ENCODE measurements at places on chromosomes 7 and 10.

DNA sequence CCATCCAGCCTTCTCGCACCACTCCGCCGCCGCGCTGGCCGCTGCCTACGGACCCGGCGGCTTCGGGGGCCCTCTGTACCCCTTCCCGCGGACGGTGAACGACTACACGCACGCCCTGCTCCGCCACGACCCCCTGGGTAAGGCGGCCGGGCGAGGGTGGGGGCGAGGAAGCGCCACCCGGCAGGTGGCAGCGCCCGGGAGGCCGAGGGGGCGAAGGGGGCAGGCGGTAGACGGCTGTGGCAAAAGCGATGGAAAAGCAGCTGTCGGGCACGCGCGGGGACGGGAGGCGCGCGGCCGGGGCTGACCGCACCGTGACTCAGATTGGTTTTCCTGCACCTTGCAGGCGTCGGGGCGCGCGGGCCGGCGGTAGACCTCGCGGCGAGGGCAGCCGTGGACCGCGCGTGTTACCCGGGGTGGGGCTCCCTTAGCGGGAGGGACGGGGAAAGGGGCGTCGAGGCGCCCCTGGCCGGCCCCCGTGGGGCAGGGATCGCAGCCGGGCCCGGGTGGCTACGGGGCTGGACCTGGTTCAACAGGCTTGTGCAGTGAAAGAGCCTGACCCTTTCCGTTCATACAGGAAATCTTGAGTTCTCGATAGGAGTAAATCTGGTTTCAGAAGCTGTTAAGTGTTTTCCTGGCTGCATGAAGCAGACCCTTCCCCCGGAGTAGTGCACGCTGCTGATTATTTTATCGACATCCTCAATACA is 608 bp downstream of the HHEX start:
- peak; percentile 27 for DNase-seq

GRCh38 chr10:31143331-31143935 is 111.8 kb upstream of the ZNF438 start:
- DNase-seq = no peak

DNA sequence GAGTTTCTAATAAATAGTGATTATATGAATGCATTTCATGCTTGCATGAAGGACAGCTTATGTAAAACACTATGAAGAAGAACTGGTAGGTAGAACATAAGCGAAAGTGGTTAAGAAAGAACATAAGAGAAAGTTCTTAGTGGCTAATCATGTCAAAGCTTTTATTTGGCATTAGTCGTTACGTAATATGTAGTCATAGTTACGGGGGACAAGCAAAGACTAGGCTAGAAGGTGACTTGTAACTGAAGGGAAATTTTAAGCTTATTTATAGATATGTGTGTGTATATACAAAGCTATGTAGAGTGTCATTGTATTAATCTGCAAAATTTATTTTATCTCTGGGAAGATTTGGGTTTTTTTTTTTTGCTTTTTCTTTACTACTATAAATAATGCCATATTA is 36.9 kb downstream of the CAPZA2 start:
- DNase-seq = no peak

DNA sequence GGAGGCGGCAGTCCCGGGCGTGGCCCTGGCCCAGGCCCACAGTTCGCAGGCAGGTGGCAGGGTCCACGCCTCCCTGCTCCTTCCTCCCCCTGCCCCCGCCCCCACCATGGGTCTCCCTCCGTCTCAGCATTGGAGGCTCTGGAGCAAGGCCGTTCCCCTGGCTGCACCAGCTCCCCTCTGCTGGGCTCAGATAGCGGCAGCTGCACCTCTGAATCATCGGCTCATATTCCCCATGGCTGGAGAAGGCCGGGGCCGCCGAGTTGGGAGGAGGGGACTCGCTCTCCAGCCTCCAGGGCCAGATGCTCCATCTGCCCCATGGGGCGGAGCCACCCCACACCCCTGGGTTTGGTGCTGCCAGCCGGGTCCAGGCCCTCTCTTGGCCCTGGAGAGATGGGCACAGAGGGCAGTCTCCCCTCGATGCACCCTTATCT is 145.0 kb downstream of the ELFN1 start:
- DNase-seq = no peak

DNA sequence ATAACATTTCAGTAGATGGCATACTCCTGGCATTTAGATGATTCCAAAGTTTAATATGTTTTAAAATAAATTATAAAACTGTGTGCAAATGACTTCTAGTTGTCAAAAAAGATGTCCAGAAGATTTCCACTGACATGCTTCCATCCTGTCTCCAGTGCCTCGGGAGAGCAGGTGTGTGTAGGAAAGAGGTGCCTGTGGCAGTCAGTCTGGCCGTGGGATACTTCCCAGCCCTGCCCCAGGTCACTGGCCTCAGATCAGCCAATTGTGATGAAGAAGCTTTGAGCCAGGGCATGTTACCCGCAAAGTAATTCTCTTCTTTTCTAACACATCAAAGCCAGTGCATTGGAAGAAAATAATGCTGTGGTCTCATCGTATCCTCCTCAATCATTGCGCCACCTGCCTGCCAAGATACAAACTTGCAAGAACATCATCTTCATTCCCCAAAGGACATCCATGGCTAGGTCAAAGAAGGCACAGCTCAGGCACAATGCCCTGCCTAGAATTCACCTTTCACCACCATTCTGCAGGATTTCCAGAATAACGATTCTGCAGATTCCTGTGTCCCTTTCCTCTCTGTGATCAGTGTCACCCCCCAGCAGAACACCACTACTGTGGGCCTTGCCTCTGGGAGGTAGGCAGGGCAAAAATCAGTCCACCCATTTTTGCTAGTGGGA is 6.3 kb upstream of the KCNMA1 start:
- peak; percentile 33 for DNase-seq

DNA sequence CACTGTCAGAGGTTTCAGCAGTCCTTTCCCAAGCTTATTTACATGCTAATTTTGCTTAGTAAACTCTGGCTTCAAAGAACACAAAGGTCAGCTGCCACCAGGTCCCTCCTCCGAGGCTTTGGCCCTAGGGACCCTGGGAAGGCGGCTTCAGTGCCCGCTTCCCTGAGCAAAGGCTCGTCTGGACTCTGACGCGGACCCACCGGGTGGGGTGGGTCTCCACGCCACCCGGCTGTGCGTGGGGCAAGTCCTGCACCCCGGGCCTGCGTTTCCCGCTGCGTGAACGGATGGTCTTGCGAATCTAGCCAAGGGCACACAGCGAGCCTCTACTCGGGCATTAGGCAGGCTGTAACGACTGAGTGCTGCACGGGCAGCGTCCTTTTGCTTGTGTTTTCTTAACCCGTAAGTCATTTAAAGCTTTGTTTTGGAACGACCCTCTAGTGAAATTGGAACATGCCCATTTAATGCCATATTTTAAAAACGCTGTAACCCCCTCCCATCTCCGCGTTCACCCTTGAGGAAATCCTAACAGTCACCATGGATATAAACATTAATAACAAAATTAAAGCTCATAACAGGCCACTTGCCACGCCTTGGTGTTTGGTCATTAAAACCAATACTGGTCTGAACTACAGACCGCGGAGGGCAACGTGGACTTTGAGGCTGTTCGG is 828 bp downstream of the BNIP3 start:
- DNase-seq = no peak

All from CD4-positive, alpha-beta T cell (primary cell).